ENCODE measurements at places on chromosomes 2 and 18. TPM values are rescaled to one million over a fixed set of nuclear protein-coding genes. Genes with fewer than 3 reads are reported as not detected.

DNA sequence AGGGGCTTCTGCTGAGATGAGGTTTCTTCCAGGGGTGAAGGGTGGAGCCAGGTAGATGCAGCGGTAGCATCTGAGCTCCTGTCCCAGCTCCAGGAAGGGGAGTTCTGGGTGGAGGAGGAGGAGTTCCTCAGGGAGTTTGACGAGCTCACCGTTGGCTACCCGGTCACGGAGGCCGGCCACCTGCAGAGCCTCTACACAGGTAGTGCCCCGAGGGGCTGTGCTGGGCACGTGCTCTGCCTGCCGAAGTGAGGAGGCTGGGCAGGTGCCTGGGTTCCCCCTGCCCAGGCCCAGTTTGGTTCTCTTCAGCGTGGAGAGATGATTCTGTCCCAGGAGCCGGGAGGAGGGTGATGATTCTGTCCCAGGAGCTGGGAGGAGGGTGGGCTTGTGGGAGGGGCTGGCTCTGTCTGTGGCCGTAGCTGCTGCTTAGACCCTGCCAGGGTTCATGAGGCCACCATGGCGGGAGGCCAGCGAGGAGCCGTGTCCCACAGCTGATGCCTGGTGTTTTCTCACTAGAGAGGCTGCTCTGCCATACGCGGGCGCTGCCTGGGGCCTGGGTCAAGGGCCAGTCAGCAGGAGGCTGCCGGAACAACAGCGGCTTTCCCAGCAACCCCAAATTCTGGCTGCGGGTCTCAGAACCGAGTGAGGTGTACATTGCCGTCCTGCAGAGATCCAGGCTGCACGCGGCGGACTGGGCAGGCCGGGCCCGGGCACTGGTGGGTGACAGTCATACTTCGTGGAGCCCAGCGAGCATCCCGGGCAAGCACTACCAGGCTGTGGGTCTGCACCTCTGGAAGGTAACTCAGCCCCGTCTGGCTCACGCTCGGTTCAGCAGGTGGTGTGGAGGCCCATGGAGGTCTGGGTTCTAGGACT, 8.2 kb downstream of the CAPN10 start:
- no peak for DNase-seq

DNA sequence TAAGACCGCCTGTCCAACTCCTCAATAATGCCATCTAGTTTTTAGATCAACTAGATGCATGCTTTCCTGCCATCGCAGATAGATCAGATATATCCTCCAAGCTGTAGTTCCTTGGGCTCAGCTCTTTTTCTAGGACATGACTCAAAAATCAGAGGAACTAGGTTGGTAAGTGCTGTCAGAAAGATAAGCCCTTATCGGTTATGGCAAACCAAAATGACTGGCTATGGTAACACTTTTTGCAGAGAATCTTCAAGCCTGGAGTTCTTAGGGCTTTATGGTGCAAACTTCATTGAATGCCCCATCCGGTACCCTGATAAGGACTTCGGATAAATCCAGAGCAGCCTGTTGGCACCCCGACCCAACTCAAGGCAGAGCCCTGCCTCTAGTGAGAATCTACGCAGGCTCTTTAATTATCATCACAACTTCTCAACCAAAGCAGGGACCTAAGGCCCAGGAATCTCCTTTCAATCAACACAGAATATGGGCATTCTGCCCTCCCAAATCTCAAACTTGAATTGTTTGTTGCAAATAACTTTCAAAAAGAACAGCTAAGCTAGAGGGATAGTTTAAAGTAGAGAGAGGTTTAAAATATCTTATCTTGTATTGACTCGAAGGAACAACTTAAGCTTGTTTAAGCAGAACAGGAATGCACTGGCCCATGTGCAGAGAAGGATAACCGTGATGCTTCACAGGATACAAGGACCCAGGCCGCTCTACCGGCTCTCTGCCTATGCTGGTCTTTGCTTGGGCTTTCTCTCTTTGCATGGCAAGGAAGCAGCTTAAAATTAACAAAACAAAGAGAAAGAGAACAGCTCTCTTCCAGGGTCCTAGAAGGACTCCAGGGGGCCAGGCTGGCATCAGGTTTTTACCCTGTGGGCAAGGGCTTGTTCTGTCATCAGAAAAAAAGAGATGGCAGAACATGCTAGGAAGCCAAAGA, 3.4 kb upstream of the CYP1B1 start:
- no peak for DNase-seq

GRCh38 chr18:78144669-78145068, 834.9 kb upstream of the SALL3 start:
- DNase-seq = no peak

DNA sequence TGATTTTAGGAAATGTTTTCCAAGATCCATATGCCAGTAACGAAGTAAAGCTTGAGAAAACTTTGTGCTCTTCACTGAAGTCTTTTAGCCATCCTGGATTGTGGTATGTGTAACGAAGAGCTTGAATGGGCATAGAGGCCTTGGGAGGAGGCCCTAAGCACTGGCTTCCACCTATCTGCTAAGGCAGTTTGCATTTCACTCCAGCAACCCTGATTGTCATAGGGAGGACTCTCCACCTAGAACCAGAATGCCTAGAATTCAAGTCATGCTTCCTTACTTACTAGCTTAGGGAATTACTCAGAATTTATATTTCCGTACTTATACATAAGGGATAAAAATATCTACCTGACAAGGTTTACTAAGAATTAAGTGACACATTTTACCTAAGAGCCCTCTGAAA, 451.5 kb downstream of the FBXO15 start:
- DNase-seq = no peak

DNA sequence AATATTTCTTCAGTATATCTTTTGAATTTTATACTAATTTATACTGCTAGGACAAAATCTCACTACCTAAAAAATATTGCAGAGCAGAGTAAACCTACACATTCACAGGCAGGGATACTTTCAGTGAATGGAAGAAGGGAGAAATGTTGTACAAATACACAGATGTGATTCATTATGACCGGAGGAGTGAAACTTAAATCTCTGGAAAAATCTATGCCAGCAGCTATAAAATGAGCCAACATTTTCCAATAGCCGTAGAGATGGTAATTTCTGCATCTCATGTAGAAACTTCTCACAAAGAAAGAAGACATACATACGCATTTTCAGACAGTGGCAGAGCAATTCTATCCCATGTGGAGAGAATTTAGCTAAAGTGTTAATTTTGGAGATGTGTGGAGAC, 54.8 kb downstream of the KCNS3 start:
- DNase-seq = no peak

DNA sequence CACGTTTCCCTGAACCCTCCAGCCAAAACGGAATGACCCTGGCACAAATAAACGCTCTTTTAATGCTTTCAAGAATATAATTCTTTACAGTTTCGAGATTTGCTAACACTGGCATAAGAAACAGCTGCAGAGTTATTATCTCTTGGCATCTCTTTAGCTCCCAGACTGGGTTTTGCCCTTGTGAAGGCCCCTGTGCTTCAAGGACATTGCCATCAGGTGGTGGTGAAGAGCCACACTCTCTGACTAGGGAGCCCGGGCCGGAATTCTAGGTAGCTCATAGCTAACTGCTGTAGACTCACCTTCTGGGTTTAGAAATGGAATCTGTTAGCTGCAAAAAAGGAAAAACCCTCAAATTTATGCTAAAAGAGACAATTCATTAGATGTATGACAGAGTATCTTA, 13.3 kb upstream of the GALNT14 start:
- no peak for DNase-seq

- no peak for DNase-seq
These were observed 197.8 kb downstream of the TNS1 start for GRCh38 chr2:217804791-217805667.

Gene SPHKAP
- total RNA-seq = not detected

Gene DYSF
- total RNA-seq = 47.2 TPM

Gene ANKRD62
- not detected for total RNA-seq

All from dermis microvascular lymphatic vessel endothelial cell (primary cell).